ENCODE measurements at places on chromosomes 11 and 22.

DNA sequence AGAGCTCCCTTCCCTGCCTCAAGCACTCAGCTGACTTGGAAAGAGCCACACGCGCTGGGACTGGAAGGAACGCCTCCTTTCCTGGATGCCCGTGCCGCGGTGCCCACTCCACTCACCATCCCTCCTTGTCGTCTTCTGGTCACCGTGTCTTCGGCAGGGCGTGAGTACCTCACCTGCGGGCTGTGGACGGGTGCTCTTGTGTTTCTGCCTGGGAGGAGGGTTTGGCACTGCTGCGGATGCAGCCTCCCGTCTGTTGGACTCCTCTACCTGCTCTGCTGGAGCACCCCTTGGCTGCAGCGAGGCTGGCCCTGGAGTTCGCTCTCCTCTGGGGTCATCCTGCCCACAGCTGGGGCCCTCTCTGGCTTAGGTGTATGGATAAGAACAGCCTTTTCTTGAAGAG, 612.7 kb downstream of the BRD1 start:
- DNase-seq: no peak

GRCh38 chr11:33829430-33830141, 55.3 kb upstream of the FBXO3 start:
- DNase-seq: peak; percentile 17

DNA sequence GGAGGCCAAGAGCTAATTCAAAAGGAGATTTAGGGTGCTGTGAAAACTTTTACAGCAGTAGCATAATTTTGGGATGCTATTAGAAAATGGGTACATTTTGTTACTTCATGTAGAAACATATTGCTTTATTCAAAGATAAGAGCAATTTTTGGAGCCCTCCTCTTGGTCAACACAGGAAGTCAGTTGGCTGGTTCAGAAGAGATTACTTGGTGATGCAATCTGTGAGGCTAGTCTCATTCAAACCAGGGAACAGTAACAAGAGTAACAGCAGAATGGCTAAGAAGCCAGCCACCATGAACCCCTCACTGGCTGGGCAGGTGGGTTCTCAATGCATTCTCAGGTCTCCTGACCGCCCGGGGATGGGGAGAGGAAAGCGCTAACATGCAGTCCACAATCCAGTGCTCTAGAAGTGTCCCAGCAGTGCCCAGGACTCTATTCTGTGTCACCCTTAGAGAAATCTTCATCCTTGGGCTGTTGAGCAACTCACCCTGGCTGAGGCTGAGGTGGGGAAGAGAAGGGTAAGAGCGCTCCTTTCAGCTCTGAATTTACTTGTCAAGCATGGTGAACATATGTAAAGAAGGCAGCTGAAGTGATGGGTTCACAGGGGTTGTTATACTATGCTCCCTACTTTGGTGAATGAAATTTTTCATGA, 262.2 kb upstream of the UBASH3B start:
- DNase-seq: no peak

DNA sequence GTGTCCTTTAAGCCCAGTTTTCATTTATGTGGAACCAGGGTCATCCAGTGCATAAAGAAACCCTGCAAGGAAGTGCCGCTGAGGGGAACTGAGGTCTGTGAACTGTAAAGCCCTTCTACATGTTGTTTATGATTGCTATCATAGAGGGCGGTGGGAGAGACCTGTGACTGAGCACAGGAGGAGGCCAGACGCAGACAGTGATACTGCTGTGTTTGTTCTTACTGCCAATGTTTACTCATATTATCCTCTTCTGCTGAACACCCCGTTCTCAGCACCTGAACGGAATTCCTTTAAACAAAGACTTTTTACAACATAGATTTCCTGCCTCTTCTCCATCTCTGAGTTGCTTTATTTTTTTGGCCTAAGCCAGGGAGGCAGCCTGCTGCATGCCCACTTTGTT, 967 bp upstream of the GALNT18 start:
- no peak for DNase-seq

- DNase-seq: no peak
Measured at GRCh38 chr11:15580056-15580774, 465.5 kb downstream of the INSC start.

- no peak for DNase-seq
Measured at GRCh38 chr11:36292311-36292722, 3.1 kb upstream of the COMMD9 start.

DNA sequence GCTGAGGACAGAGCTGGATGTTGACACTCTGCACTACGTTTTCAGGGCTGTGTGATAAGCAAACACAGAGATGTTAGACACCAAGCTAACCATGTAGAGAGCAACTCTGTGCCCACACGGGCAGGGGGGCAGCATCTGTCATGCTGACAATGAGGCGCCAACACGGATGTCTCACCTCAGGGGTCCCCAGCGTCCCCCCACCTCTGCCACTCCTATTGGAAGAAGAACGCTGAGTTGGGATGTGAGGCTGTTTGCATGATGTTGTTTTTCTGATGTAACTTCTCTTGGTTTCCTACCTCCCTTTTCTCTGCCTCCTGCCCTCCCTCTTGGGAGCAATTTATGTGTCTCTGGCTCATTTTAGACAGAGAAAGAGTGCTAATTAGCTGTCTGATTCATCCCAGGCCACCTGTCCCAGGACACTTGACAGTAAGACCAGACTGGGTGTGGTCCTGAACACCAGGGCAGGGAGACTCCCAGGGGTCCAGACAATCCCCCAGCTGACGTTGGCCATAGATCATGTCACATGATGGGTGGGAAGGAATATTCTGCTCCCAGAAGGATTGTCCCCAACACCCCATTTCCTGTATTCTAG, 89.2 kb upstream of the NCAM1 start:
- no peak for DNase-seq

- no peak for DNase-seq
Measured at GRCh38 chr11:47924184-47924691, 56.1 kb upstream of the PTPRJ start.

DNA sequence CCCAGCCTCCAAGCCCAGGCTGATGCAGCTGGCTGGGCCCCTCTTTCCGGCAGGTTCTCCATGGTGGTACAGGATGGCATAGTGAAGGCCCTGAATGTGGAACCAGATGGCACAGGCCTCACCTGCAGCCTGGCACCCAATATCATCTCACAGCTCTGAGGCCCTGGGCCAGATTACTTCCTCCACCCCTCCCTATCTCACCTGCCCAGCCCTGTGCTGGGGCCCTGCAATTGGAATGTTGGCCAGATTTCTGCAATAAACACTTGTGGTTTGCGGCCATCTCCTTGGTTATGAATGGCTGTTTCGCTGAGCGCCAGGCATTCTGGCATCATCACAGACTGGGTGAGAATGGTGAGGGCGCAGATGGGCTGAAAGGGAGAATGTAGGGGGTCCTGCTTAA, 3.6 kb downstream of the PRDX5 start:
- no peak for DNase-seq

DNA sequence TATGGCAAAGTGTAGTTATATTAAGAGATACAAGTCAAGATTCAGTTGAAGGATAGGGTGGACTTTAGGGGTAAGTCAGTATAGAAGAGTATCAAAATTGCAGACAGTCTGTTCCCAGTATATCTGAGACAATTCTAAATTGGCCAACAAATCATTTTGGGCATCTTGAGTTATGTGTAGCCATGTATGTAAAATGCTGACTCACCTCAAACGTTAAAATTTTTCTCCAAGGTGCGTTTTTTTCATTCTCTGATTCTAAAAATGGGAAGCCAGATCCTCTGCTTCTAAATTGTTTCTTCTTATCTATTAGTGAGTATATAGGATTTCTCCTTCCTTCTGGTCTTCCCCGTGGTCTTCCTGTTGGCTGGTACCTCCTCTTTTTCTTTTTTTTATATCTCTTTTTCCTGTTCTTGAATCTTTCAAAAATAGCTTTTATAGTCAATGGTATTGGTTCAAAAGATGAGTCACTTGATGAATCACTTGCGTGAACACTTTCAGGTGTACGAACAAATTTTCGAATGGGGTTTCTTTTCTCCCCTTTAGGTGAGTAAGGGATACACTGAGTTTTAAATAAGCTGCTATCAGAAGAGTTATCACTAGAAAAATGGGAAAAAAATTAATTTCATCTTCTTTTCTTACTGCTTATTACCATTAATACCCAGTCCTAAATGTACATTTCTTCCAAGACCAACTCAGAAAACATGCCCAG, 3.2 kb downstream of the TAF1D start:
- no peak for DNase-seq

DNA sequence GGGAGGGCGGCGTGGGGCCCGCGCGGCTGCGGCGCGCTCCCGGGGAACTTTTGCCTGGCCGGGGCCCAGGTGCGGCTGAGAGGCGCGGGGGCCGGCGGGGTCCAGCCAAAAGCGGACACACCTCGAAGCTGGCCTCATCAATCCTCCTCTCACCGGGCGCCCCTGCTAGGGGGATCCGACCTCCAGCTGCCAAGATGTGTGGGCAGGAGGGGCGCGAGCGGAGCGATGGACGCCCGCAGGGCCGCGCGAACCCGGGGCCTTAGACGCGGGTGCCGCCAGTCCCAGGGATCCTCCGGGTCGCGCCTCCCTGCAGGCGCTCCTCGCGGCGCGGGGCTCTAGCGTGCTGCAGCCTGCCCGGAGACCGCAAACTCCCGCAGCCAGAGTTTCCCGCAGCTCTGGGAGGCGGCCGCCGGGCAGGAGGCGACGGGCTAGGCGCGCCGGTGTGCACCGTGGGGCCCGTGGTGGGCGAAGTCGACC, 785 bp downstream of the IGSF9B start:
- DNase-seq: no peak

GRCh38 chr22:26516503-26516902, 4.2 kb upstream of the TFIP11 start:
- DNase-seq: no peak

DNA sequence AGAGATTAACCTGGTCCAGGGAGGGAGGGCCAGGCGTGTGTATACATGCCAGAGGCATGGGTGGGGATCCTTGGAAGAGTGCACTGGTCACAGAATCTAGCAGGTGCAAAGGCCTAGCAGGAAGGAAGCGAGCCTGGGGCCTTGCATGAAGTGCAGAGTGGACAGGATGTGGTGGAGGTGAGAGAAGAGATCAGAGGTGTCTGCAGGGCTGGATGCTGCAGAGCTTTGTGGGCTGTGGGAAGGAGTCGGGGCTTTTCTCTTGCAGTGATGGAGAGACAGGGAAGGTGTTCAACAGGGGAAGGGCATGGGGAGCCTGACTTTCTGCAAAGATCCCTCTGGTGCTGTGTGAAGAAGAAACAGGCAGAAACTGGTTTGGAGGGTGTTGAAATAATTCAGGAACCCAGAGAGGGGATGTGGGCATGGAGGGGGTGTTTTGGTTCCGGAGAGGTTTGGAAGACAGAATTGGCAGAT, 2.5 kb upstream of the TPST2 start:
- peak; percentile 16 for DNase-seq

DNA sequence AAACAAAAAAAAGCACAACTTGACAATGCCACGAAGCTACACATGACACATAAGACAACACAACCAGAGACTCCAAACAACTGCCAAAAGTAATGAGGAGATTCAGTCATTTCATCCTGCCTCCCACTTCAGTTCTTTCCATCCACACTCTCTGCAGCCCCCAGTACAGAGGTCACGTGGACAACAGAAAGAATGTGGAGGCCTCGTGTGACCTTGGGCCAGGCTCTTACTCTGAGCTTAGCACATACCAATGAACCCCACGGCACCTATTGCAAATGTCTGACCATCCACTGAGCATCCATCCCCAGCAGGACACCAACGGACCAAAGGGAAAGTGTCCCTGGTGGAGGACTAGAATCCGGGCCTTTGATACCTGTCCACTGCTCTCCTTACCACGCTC, 12.5 kb downstream of the CBX7 start:
- DNase-seq: no peak

DNA sequence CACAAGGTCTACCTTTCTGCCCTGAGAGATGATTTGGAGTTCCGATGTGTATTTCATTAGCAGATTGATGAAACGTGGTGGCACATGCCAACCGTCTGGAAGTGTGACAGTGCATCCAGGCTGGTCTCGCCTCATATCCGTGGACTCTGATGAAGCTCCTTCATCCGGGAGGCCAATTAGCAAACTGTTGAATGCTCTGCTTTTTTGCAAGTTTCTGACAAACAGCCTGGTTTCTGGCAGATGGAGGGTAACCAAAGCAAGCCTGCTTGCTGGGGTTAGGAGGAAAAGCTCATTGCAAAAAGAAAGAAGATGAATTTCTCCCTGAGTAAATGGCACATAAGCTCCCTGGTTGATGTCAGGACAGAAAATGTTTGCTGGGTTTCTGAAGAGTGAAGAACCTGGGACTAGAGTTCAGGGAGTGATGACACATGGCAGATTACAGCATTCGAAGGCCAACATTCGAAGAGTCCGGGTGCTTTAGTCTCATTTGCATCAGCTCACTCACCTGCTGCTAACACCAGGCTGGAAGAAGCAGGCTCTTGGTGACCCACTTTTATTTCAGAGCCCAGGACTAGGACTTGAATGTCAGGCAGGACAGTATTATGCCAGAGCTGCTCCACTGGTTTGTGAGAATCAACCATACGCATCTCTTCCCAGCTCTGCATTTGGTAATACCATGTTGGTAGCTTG, 135.9 kb upstream of the TTC12 start:
- no peak for DNase-seq

- no peak for DNase-seq
Measured at GRCh38 chr11:10625281-10625981, 57.0 kb upstream of the LYVE1 start.

DNA sequence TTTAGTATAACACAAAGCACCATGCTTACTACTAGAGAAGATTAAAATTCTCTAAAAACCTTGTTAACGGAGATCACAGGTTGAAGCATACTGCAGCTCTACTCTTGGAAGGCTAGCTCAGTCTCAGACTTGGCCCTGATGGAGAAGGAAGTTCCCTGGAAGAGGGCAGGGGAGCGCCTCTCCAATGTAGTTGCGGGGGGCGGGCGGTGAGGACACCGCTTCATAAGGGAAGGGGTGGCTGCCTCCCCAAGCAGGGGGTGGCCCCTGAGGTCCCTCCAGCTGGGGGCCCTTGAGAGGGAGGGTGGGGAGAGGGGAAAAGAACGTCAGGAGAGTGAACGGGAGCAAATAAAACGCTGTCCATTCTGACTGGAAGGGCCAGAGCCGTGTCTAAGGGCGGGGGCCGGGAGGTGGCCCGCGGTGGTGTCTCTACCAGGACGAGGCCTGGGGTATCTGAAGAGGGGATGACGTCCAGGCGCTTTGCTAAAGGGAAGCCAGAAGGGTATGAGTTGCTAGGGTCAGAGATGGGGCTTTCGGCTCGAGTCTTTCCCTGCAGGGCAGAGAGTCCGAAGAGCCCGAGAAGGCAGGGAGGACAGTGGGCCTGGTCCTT, 553 bp upstream of the USP47 start:
- no peak for DNase-seq

GRCh38 chr11:15988693-15989231, 367.6 kb downstream of the SOX6 start:
- no peak for DNase-seq

- no peak for DNase-seq
Measured at GRCh38 chr11:11860103-11860979, 18.6 kb downstream of the USP47 start.

DNA sequence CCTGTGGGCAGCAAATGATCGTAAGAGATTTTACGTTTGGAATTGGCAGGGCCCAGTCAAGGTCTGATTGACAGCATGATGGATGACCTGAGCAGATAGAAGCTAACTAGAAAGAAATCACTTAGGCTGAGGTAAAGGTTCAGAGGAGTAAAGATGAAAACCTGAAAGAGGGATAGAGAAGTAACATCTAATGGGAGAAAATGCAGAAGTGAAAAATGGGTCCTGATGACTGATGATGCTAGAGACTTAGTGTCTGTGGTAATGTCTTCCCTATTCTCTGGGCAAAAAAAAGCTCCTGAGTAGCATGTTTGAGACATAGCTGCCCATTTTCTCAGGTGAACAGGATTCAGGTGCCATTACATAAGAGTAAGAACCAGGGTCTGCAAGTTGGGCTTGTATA, 628.8 kb upstream of the ANO5 start:
- no peak for DNase-seq

- no peak for DNase-seq
Measured at GRCh38 chr22:48090332-48090672, 1327.9 kb downstream of the TBC1D22A start.

All from activated T-helper 1 cell treated with anti-CD3 and anti-CD28 coated beads, Interleukin-2, amount 50 U/mL, for 16 hours (primary cell).